ENCODE measurements at places on chromosomes 6 and 20.
A peak's percentile ranks its signal among the peaks of the same experiment; 100 is the strongest.

DNA sequence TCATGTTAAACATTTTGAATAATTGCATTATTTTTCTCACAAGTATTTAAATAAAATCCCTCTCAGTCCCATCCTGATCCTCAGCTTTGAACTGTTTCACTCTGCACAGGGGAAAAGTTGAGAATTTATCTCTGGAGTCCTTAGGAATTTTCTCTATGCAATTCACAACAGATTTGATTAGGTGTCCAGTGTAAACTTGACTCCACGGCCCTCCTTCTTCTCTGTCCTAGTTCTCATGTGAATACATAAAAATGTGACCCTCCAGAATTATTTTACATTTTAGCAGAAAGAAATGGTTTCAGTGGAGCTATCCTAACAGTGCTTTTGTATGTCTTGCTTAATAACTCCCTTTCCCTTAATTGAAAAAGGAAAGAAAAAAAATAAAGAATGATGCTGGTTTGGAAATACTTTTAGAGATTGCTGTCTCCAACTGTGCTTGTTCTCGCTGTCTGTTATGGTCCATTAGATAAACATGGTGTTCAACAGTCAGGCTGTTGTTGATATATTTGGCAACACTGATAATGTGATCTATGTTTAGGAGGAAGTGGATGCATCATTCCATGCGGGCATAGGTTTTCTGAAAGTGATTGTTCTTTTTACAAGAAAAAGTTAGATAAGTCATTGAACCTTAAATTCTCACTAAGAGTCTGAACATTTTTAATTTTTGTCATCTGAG lies 599.4 kb upstream of the CITED2 start:
- no peak for DNase-seq

DNA sequence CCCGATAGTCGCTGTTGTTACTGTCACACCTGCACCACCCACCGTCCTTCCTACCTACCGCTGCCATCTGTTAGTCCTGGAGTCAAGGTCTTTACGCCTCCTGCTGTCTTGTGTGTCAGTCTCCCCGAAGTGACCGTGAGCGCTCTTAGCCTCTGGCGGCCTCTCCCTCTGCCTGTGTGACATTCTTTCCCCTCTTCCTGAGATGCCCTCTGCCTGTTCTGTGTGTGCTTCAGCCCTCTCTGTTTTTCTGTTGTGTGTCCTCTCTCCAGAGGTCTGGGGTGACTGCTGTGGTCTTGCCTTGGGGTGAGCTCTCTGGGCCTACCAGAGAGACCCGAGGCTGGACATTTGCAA lies 54.9 kb downstream of the TCP11 start:
- no peak for DNase-seq

- DNase-seq, result no peak
Measured at GRCh38 chr6:20778459-20778858, 244.2 kb downstream of the CDKAL1 start.

GRCh38 chr6:30885999-30886896 lies 1.9 kb downstream of the DDR1 start:
- DNase-seq, result peak; percentile 19

DNA sequence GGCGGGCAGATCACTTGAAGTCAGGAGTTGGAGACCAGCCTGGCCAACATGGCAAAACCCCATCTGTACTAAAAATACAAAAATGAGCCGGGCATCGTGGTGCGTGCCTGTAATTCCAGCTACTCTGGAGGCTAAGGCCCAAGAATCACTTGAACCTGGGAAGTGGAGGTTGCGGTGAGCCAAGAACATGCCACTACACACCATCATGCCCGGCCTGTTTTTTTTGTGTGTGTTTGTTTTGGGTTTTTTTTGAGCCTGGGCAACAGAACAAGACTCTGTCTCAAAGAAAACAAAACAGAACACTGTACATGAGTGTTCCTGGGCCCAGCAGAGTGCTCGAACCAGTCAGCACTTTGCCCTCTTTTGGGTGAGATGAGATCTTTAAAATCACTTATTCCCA lies 159.1 kb downstream of the MTHFD1L start:
- no peak for DNase-seq

GRCh38 chr6:63188828-63189227 lies 22.4 kb upstream of the FKBP1C start:
- DNase-seq, result no peak

DNA sequence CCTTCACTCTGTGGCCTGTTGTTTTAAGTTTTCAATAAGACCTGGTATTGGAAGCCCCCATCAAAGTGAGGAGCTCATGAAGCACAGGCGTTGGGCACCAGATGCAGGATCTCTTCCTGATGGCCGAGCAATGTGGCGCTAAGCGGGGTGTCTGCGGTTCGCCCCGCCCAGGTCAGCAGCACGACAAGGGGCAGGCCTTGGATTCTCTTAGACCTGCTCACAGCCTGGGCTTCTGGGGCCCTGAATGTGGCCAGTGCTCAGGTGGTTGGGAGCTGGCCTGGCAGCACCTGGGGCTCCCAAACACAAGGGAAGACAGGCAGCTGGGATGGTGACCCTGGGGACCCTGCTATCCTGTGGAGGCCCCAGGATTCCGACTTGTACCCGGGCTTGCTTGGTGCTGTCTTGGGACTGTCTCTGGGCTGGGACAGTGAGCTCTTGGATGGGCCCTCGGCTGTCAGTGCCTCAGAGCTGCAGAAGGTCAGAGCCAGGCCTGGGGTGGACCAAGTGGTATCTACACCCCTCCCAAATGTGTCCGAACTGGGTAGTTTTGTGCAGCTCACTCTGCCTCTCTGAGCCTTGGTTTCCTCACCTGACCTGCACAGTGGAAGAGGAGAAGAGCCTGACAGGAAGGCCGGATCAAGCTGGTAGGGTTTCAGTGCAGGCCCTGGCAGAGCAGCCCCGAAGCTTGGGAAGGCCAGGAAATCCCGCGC lies 69.1 kb downstream of the PHACTR3 start:
- no peak for DNase-seq

GRCh38 chr6:95185874-95186273 lies 391.5 kb upstream of the MANEA start:
- no peak for DNase-seq

GRCh38 chr6:129882510-129883023 lies 21.5 kb upstream of the TMEM244 start:
- no peak for DNase-seq

DNA sequence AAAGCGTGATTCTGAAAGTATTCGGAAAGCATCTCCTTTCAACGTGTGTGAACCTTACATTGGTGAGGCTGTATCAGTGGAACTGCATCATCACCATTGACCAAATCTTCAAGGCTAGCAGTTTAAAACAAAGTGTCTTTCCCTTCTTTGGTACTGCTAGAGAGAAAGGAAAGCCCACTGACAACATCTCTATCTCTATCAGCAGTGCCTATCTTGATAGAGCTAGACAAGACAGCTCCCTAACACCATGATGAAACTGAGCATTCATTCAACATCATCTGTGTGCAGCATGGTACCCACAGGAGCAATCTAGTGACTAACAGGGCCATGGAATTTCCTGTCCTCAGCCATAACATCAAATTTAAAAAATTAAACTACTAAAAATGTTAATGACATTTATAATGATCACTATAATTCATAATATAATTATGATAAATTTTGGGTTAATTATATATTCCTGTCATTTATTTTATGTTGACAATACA lies 31.5 kb upstream of the EDN1 start:
- no peak for DNase-seq

- DNase-seq, result no peak
Measured at GRCh38 chr6:13725570-13725969, 13.9 kb upstream of the RANBP9 start.

DNA sequence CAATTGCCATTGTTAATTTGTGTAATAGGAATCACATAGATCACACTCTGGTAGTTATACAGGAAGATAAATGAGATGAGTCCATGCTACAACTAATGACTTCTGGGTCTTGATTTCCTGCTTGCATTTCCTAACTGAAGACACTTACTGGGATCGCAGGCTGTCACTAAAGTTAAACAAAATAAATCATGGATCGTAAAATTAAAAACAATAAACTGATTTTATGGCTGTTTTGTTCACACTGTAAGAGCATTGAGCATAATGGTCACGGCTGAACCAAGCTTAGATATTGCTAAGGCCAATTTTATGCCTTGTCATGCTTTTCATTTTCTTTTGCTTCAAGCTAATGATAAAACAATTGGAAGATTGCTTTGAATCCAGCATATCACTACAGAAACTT lies 332.5 kb upstream of the CITED2 start:
- DNase-seq, result no peak

DNA sequence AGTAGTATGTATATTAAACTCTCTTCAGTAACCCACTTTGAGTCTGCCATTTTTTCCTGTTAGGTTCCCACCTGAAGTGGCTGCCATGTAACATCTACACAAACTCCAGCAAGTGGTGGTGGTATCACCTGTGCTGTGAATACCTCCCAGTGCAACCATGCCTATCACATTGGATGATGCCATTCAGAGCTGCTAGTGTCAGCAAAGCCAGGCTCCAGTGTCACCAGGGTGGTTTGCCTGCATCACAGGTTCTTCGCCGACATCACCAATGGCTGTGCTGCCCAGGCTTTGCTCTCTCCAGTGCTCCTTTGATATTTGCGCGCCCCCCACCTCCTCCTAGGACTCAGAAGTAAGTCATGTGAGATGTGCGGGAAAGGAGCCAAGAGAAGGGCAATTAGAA lies 162.6 kb upstream of the FOXA2 start:
- DNase-seq, result no peak

DNA sequence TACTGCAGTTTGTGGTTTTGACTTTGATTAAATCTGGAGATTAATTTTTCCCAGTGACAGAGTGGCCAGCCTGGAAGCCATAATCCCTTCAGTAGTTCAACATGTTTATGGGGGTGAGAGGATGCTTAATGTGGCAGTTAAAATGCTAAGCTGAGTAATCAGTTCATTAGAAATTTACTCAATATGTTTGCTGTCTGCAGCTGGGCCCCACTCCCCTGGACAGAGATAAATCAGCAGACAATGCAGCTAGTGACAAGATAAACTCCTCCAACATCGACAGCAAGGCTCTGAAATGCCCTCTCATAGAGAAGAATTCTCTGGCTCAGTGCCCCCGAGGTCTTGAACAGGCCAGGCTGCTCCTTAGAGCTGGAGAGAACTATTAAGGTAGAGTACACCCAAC lies 101.9 kb downstream of the LRFN2 start:
- DNase-seq, result no peak

GRCh38 chr6:130907687-130908086 lies 80.5 kb downstream of the SMLR1 start:
- DNase-seq, result no peak

DNA sequence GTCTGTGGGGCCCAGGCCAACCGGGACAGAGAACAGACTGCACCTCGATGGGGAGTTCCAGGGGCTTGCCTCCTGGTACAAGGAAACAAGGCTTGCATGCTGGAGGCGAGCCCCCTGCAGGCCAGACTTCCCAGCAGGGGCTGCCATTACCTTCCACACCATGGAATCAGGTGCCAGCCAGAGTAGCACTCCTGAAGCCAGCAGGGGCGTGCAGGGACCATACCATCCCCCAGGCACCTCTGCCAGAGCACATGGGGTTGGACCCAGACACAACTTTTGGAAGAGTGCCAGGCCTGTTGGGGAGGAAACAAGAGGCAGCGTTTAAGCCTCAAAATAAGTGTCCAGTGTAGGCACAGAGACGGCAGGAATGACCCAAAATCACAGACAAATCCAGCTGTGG lies 6.5 kb downstream of the DDO start:
- no peak for DNase-seq

- no peak for DNase-seq
Measured at GRCh38 chr6:37391120-37391519, 37.3 kb downstream of the RNF8 start.

DNA sequence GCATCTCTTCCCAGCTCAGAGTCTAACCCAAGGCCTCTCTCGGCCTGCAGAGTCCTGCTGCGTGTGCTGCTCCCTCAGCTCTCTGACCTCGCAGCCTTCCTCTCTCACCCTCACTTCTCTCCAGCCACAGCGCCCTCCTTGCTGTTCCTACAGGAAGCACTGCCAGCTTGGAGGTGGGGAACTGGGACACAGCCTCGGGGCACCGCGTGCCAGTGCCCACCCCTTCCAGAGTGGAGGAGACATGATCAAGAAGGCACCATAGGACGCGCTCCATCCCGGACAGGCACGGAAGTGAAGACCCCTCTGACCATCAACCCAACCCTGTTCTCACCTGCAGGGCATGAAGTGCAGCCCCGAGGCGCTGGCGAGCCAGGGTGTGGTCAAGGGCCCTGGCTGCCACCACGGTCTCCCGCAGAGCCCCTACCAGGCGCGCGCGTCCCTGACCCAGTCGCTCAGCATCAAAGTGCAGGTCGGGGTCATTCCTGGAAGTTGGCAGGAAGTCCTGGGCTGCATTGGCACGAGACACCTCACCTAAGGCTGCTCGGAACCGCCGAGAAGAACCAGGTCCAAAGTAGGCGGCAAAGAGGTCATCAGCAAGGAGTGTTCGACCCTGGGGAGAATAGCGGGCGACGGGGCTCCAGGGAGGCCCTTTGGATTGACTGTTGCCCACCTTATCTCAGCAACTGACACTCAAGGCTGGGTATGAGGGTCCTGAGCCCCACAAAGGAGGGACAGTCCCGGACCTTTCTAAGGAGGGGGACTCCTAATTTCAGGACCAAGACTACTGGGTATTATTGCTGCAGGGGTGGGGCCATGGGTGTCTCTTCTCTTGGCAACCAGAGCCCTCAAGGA lies 1.3 kb downstream of the VWA7 start:
- DNase-seq, result no peak

DNA sequence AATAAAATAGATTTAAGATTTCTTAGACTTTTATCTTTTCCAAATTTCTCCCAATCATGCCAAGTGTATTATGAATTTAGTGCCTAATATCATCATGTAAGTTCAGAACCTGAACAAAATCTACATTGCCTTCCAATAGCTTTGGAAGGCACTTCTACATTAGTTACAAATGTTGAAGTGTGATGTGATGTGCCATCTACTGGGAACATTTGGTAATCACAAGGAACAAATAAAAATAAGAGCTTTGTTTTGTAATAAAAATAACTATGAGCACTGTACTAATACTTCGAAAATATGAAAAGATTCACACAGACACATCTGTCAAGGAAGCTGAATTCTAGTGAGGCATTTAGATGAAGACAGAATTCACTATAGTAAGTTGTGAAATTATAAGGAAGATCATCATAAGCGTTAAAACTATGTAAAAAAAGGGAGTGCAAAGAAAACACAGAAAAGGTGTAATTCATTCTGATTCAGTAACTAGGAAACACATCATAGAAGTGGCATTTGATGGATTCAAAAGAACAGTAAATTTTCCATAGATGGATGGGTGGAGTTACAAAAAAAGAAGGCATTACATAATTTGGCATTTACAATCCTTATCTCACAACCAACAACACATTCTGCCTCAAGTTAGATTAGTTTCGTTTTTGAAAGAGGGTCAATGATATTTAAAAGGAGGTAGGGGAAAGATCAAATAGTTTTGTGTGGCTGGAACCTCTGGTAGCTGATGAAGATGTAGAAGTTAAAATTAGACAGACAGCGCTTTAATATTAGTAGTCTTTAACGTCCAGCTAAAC lies 161.0 kb downstream of the ASCC3 start:
- no peak for DNase-seq

GRCh38 chr6:108002365-108003221 lies 44.6 kb upstream of the SEC63 start:
- no peak for DNase-seq

- no peak for DNase-seq
Measured at GRCh38 chr6:87993356-87993755, 54.3 kb upstream of the SPACA1 start.

GRCh38 chr20:14723614-14724013 lies 386.2 kb upstream of the FLRT3 start:
- DNase-seq, result no peak

GRCh38 chr20:47691625-47692024 lies 93.7 kb downstream of the SULF2 start:
- no peak for DNase-seq

Data from stimulated activated CD4-positive, alpha-beta T cell treated with anti-CD3 and anti-CD28 coated beads, Interleukin-4, amount 100 ng/mL, for 1 hour (primary cell).